ENCODE measurements at places on chromosomes 3 and 15.

DNA sequence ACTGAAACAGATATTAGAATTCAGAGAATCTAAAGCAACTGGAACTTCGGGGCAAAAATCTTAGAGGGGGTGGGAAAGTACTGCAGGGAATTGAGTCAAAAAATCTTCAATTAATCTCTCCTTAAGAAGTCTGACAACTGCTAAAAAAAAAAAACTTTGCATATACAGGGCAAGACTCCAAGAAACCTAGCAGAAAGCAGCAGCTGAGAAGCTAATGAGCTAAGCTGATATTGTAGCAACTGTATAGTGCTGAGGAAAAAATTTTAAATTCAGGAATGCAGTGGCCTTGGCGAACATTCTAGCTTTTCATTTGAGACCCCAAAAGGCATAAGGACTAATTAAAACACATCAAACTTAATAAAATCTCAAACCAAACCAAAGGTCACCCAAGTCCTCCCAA lies 113.6 kb downstream of the SCAPER start:
- no peak for DNase-seq

- DNase-seq, result no peak
Measured at GRCh38 chr3:37808656-37809055, 53.0 kb upstream of the CTDSPL start.

- no peak for DNase-seq
Measured at GRCh38 chr3:21487520-21487919, 263.5 kb downstream of the ZNF385D start.

GRCh38 chr3:126107203-126107939 lies 23.4 kb upstream of the SLC41A3 start:
- no peak for DNase-seq

DNA sequence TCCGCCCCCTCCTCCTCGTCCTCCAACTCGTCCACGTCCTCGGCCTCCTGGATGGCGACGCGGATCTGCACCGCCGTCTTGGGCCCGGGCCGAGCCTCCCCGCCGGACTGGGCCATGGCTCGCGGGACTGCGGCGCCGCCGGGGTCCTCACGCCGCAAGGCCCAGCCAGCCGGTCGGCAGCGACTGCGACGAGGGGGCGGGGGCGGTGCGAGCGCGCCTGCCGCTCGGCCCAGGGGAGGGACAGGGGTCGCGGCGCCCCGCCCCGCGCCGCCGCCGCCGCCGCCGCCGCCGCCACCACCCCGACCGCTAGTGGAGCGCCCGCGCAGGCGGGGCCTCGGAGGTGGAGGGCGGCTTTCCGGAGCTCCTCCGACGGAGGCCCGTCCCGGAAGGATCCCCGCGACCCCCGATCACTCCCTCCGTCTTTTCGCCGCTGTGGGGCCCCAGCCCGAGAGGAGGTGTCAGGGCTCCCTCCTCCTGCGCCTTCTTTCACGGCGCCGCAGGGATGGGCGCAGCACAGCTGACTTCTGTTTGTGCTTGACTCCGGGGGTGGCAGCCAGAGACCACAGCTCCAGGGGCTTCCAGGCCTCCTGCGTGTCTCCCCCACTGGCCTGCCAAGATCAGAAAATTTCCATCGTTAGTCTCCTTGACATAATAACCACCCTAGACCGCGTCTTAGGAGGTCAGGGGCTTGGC lies at the start of gene LARP6:
Gene LARP6, minus strand, starts transcription at position 185 of the 693 bp plus-strand sequence. Its CDS starts 69 bp downstream, at position 116.
- DNase-seq, result no peak

DNA sequence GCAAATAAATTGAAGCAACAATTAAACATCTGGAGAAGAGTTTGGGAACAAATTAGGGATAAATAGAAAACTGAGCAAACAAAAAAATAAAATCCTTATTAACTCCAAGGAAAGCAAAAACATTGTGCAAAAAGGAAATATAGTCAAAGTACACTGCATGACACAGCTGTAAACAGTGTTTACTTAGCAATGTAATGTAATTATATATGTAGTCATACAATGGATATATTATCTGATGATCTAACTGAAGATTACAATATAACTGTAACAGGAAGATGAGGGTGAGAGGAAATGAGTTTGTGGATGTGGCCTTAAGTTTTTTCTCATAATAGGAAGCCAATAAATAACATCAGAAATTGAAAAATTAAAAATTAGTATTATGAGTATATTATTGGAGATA lies 42.5 kb downstream of the SCN10A start:
- DNase-seq, result no peak

Measured in T-helper 2 cell (primary cell).